ENCODE measurements at places on chromosomes 7 and 10.

GRCh38 chr7:44251269-44251668, 50.5 kb downstream of the YKT6 start:
- DNase-seq, result no peak
- H3K4me1 ChIP-seq, result no peaks in the 10 kb centered on the region
- no peak overlapping the region for H3K4me3 ChIP-seq
- no peaks in the 10 kb centered on the region for H3K36me3 ChIP-seq

DNA sequence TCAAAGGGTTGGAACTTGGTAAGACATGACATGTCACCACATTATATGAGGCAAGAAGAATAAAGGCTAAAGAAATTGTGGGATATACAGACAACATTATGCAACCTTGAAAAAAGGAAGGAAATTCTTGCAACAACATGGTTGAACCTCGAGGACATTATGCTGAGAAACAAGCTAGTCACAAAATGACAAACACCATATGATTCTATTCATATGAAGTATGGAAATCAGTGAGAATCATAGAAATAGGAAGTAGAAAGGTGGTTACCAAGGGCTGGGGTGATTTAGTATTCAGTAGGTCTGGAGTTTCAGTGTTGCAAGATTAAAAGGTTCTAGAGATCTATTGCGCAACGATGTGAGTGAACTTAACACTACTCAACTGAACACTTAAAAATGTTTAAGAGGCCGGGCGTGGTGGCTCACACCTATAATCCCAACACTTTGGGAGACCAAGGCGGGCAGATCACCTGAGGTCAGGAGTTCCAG, 126.9 kb upstream of the TBX20 start:
- H3K4me3 ChIP-seq, result no peak overlapping the region
- no peak overlapping the region for H3K27ac ChIP-seq
- no peaks in the 10 kb centered on the region for H3K36me3 ChIP-seq
- no peaks in the 10 kb centered on the region for H3K4me1 ChIP-seq

DNA sequence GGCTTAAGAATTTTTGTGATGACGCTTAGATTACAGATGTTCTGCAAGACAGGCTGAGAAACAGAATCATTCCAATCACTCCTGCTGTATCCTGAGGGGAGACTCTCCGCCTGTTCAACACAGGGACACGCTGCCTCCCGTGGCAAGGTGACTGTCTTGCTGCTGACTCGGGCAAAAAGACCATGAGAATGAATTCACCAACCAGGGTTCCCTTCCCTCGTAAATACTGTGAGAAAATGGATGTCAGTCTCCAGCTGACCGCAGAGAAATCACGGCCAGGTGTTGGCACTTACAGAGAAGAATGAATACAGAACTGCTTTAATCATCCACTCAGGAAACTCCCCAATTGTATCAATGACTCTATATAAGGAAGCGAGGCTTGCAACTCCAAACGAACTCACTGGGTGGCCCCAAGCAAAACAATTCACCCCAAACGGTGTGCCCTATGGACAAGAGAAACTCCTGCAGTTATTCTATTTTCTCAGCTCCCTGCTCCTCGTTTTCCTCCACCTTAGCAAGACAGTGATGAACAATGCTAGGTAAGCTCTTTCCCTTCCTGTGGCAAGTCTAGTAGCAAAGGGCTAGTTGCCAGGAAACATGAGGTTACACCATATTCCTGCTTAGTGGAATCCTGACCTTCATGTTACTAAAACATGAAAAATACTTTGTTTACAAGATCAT, 22.8 kb downstream of the GNA12 start:
- H3K27me3 ChIP-seq, result no peaks in the 10 kb centered on the region
- no peak for DNase-seq
- H3K4me3 ChIP-seq, result no peak overlapping the region

DNA sequence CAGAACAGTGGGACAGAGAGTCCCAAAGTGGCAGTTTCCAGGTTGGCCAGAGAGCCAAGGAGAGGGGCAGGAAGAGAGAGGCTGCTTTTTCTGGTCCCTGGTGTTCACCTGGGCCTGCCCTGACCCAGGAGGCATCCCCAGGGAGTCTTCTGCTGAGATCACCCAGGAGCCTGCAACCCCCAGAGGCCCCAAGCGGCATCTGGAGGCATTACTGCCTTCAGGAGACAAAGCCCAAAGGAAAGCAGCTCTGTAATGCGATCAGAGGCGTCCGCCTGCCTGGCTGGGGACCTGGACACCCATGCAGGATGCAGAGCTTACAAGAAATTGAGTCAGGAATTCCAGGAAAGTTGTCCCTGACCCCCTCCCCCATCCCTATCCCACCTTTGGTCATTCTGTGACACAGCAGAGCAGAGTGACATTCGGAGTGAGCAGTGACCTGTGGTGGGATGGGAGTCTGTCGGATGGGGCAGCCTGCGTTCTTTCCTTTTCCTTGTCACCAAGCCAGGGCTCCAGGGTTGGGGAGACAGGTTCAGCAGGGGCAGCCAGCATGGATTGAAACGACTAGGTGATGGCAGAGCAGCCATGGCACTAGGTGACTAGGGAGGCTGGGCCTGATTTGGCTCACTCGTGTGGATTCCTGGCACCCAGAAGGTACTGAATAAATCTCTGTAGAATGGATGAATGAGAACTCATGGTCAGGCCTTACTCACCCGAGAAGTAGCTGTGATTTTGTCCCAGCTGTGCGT, 10.4 kb downstream of the UNC5B start:
- no peak overlapping the region for H3K27ac ChIP-seq
- H3K36me3 ChIP-seq, result no peaks in the 10 kb centered on the region
- no peak for DNase-seq
- no peak overlapping the region for H3K4me3 ChIP-seq
- H3K4me1 ChIP-seq, result no peaks in the 10 kb centered on the region
- no peaks in the 10 kb centered on the region for H3K27me3 ChIP-seq
